GM12892 (cell line): ENCODE measurements at places on chromosomes 2 and 18.

- DNase-seq, result no peak
These were observed 14.1 kb upstream of the EML6 start for GRCh38 chr2:54709336-54709809.

GRCh38 chr2:3954261-3954660, 250.9 kb downstream of the DCDC2C start:
- DNase-seq, result no peak

GRCh38 chr2:9897331-9897737, 54.1 kb downstream of the TAF1B start:
- DNase-seq, result no peak

DNA sequence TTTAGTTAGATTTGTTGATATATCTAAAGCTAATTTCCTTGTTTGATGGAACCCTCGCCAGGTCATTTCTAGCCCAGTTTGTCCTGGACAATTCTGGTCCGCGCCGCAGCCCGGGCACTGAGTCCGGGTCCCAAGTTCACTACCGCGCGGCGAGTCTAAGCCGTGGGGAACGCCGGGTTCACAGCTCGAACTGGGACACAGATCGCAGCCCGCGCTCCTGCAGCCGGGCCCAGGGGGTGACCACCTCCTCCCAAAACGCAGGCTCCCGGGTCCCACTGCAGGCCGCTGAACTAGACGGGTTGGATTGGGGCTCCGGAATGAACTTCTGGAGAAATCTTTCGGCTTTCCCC, 681 bp downstream of the ACADL start:
- no peak for DNase-seq

DNA sequence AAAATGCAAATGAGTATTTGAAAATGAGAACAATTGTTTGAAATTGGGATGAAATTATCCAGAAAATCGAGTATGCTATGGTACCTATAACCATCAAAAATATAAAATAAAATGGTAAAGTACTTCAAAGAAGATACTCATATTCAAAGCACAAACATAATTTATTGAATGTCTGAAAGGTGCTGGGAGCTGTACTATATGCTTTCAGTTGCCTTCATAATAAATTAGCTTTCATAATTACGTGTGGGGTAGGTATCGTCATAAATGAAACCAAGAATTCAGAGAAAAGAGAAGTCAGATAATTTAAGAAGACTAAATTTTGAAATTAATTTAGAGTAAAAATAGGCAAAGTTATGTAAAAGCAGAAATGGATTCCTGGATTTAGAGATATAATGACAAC, 721.9 kb upstream of the ACVR2A start:
- no peak for DNase-seq

DNA sequence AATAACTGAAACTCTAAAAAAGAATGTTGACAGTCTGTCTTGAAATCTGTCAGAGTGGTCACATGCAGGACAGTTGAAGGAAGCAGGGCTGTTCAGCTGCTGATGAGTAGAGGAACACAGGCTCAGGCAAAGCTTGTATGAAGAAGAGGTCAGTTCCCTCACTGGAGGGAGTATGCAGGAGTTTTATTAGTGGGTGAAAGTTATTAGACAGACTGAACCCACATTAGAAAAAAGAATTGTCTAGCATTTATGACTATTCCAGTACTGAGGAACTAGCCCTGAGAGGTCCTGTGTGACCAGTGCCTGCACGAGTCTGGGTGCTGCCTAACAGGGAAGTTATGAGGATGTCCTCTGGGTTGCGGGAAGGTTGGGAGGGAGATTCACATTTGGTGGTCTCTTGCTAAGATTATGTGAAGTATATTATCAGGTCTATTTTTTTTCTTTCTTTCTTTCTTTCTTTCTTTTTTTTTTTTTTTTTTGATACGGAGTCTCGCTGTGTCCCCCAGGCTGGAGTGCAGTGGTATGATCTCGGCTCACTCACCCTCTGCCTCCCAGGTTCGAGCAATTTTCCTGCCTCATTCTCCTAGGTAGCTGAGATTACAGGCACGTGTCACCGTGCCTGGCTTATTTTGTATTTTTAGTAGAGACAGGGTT, 9.6 kb downstream of the TET3 start:
- DNase-seq, result no peak

- no peak for DNase-seq
These were observed 33.6 kb downstream of the HPCAL1 start for GRCh38 chr2:10336283-10336682.

DNA sequence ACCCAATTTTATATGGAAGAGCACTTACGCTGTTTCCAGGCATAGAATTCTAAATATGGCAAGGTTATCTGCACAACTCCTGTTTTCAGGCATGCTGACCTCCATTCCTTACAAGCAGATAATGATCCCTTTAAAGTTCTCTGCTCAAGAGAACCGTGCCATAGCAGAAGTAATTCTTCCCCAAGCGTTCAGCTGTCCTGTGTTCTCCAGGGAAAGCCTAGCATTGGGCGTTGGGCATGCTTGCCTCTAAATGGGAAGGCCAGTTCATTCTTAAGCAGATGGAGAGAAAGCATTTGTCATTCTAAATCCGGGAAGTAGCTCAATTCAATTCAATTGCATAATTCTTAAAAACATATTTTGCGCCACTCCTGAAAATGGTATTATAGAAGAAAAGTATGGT, 55.7 kb upstream of the EML4 start:
- DNase-seq, result no peak

- DNase-seq, result no peak
These were observed 130.7 kb upstream of the TPO start for GRCh38 chr2:1282552-1282951.

GRCh38 chr2:69017080-69017479, 4.1 kb downstream of the ANTXR1 start:
- no peak for DNase-seq

DNA sequence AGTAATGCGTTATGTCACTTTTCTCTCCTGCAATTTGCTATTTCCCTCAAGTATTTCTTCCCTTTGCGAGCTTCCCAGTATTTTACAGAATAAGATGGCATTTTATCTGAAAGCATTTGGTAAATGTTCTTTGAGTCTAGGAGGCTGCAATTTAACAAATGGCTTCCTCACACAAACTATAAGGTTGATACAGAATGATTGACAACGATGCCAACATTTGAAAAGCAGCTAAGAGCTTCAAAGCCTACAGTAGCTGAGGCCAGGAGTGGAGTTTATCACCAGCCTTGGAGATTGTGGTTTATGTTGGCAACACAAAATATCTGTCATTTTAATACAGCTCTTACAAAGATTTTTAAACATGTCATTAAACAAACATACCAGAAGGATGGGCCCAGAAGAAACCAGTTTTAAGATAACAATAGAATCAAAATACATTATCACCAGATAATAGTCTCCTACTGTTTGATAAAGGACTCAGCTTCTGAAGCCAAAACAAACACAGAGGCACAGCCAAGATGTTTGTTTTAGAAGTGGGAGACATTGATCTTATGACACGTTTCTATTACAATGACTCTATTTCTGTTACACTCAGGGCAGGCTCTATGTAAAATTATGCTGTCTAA, 711.4 kb upstream of the ACVR2A start:
- no peak for DNase-seq

DNA sequence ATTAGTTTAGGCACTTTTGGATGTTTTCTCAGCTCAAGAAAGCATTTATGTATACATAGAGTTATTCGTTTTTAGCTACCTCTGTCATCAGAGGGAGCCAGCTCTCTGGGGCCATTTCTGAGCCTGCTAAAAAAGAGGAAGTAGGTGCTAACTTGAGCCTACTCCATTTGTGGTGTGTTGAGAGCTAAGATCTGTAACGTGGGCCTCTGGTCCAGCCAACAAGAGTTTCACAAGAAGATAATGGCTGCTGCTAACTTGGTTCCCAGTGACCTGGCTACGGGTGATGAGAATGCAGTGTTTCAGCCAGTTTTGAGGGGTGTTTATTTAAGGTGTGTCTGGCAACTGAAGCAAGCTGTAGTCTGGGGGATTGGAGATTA, 182.5 kb downstream of the PRKCE start:
- no peak for DNase-seq

DNA sequence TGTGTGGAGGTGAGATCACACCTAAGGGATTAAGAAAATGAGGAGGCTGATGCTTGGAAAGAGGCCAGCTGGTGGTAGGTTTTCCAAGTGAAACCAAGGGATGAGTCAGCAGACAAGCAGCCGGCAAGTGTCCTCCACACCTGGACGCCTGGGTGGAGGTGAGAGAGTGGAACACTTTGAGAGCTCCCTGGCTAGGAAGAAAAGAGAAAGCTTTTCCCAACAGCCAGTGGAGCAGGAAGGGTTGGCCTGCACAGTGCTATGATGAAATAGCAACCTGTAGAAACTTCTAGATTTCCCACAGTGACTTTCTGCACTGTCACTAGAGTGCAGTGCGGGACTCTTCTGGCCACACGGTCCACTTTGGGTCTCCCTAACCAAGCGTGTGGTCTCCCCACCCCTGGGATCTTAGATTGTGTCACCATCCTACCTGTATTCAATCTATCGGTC, 19.6 kb upstream of the IL37 start:
- no peak for DNase-seq

- DNase-seq, result no peak
These were observed 132.5 kb downstream of the NDUFA10 start for GRCh38 chr2:239892441-239893235.

- no peak for DNase-seq
These were observed 115.5 kb upstream of the SP3 start for GRCh38 chr2:174080672-174081121.

- DNase-seq, result no peak
These were observed 48.9 kb upstream of the ATG16L1 start for GRCh38 chr2:233202531-233202944.

DNA sequence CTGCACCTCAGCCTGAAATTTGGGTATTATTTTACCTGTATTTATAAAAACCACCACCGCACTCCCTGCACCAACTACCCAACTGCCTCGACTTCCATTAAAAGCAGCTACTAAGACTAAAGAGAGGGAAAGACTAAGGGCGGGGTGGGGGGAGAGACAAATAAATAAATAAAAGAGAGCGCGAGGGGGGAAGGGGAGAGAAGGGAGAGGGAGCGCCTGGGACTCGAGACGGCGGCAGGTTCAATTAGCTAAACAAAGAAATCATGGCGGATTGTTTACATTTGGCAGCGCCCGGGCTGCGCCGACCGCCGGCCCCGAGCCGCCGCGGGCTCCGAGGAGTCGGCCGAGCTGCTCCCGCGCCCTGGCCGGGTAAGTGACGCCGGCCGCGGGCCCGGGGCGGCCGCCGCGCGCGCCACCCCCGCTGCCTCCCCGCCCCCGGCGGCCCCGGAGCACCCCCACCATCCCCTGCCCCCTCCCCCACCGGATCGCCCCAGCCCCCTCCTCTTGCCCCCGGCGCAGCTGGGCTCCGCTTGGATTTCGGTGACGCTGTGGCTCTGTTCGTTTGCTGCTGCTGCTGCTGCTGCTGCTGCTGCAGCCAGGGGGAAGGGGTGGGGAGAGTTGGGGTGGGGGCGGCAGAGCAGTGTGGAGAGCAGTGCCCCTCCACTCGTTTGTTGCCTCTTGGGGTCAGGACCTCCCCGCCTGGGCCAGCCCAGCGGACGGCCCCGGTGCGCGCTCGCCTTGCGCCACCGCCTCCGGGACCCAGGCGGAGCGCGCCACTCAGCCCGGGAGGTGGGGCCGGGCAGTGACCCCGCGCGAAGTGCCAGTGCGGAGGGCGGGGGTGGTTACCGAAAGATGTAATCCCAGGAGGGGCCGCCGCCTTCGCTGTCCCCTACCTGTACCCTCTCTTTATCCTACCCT, 187.2 kb upstream of the FANCL start:
- no peak for DNase-seq

DNA sequence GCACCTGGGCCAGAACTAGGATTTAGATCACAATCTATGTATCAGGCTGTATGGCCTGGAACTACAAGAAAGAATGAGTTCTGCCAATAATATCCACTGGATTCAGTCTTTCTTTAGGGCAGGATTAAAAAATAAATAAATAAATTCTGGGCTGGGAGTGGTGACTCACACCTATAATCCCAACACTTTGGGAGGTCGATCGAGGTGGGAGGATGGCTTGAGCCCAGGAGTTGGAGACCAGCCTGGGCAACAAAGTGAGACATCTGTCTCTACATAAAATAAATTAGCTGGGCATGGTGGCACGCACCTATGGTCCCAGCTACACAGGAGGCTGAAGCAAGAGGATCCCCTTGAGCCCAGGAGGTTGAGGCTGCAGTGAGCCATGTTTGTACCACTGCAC, 8.1 kb downstream of the AMMECR1L start:
- DNase-seq, result no peak

- no peak for DNase-seq
These were observed 38.1 kb downstream of the ZNF236 start for GRCh38 chr18:76860411-76860810.

- no peak for DNase-seq
These were observed 726.4 kb upstream of the CDH2 start for GRCh38 chr18:28903306-28903705.

- no peak for DNase-seq
These were observed 16.2 kb upstream of the ZCCHC2 start for GRCh38 chr18:62506495-62507143.

GRCh38 chr2:208065476-208065875, 40.1 kb upstream of the PLEKHM3 start:
- no peak for DNase-seq

- DNase-seq, result no peak
These were observed 89.9 kb downstream of the DCDC2C start for GRCh38 chr2:3793249-3793648.

GRCh38 chr18:67574749-67575148, 58.2 kb upstream of the DSEL start:
- DNase-seq, result no peak

- DNase-seq, result no peak
These were observed 157.9 kb downstream of the PXDN start for GRCh38 chr2:1586251-1586922.

DNA sequence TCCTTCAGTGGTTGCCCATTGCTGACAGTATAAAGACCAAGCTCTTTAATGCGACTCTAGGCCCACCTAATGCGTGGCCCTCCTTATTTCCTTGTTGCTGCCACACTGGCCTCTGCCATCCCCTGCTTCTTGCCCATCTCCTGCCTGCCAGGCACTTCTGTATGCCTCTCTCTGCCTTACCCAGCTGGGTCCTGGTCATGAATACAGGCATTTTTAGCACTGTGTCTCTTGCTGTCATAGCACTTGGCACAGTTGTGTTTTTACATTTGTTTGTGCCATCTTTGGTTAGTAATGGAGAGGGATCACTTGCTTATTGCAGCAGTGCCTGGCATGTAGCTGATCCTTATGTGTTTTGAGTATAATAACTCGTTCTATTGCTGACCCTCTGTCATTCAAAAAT, 38.7 kb downstream of the MAP4K4 start:
- no peak for DNase-seq

DNA sequence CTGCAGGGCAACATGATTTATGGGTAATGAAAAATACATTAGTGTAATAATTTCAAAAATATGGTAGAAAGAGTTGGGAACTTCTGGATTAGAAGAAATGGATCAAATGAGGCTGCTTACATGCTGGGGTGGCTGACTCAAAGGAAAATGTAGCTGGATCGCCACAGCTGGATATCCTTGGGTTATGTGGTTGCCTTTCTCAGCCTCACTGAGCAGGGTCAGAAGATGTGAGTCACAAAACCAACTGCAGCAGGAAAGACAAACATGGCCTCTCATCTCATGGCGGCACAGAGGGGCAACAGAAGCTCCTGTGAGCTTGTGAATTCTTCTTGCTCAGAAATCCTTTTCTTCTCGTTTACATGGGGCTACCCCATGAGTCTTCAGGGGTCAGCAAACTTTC, 317.1 kb upstream of the SPRED2 start:
- DNase-seq, result no peak
